ENCODE measurements at places on chromosomes 11 and 22.

GRCh38 chr11:73356979-73357860 lies 19.0 kb upstream of the RELT start:
- no peak for DNase-seq

- DNase-seq: no peak
Measured at GRCh38 chr22:24170188-24170587, 11.1 kb upstream of the SUSD2 start.

DNA sequence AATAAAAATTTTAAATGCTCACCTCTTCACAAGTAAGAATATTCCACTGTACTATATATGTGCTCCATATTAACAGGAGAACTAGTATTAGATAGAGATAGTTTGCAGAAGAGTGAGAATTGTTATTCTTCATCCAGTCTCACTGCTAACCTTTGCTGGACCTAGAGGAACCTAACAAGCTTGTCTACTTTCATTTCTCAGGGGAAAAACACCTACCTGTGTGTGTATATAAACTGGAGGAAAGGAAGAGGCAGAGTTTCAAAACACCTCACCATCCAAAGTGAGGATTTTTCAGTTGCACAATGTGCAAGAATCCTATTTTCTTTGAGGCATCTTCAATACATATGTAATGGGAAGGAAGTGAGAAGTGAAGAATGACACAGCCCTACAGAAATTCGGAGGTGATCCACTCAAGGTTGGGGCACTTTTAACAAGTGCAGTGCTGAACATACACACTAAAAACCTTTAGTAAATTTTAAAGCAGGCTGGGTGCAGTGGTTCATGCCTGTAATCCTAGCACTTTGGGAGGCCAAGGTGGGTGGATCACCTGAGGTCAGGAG lies 52.4 kb downstream of the SYTL2 start:
- DNase-seq: no peak

DNA sequence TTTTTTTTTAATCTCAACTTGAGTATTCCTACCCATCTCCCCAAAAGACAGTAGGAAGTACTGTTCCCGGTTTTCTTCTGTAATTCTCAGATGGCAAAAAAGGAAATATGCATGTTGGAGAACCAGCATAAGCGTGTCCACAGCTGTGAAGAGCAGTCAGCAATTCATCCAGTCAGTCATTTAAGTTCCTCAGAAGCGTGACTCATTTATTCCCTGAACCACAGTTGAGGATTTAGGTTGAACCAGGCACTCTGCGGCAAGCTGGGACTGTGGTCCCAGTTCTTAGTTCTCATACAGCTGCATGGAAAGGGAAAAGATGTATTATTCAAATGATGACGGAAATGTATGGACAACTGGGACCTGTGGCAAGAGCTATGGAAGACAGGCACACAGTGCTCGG lies 61.0 kb upstream of the MYO18B start:
- DNase-seq: no peak

GRCh38 chr11:102807921-102808320 lies 10.0 kb upstream of the MMP1 start:
- no peak for DNase-seq

GRCh38 chr22:22788460-22789037 lies 99.1 kb upstream of the IGLL5 start:
- DNase-seq: no peak

GRCh38 chr22:45845076-45845487 lies 131.9 kb downstream of the WNT7B start:
- DNase-seq: no peak

Data from esophagus squamous epithelium (tissue), 5 donors.